Right ventricle myocardium inferior (tissue), 1 donor: ENCODE measurements at places on chromosomes 13 and 19.

GRCh38 chr13:114151565-114152284 lies 19.3 kb upstream of the RASA3 start:
- no peak for DNase-seq

DNA sequence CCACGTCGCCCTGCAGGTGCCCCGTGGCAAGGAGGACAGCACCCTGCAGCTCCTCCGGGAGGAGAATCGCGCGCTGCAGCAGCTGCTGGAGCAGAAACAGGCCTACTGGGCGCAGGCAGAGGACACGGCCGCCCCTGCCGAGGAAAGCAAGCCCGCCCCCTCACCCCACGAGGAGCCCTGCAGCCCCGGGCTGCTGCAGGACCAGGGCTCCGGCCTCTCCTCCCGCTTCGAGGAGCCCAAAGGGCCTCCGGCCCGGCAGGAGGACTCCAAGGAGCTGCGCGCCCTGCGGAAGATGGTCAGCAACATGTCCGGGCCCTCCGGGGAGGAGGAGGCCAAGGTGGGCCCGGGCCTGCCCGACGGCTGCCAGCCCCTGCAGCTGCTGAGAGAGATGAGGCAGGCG lies 11.6 kb downstream of the CBY2 start:
- DNase-seq = no peak

GRCh38 chr19:56111601-56112312 lies 9.3 kb downstream of the ZNF787 start:
- DNase-seq = peak; percentile 88

GRCh38 chr19:13557756-13558398 lies 51.6 kb upstream of the CACNA1A start:
- DNase-seq = no peak

DNA sequence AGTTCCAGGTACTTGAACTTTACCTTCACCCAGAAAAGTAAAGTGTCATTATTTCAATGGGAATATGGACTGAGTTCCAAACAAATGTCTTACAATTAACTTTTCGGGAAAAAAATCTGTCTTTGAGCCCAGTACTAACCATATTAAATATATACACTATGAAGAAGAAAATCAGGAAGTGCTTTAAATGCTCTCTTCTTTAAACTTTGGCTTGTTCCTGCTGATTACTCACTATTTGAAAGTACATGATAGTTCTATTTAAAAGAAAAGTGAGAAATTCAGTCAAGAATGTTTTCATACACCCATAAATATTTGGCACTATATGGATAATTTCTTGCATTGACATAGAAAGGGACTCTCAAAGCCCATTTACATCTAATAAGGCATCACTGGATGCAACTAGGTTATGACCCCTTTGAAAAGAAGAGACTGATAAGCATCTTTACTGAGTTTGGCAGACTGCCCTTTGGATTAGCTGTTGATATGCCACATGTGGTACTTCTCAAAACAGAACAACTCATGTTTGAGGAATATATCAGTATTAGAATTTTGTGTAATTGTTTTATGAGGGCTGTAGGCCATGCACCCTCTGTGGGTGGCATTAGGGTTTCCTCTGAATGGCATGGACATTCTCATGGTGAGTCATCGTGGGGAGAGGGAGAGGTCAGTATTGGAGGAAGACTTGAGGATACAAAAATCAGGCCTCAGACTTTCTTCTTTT lies 25.0 kb upstream of the VWA8 start:
- no peak for DNase-seq

GRCh38 chr19:17346109-17346671 lies 8.8 kb downstream of the GTPBP3 start:
- peak; percentile 89 for DNase-seq
